ENCODE measurements at places on chromosomes 3 and 15. TPM values are rescaled to one million over a fixed set of nuclear protein-coding genes. Genes with fewer than 3 reads are reported as not detected.

MAP4 gene
- 129 TPM for total RNA-seq

SYNPR gene
- total RNA-seq, result not detected

TRH gene
- total RNA-seq, result not detected

SPINK8 gene
- not detected for total RNA-seq

B2M gene
- total RNA-seq, result 7,967 TPM

TNFAIP8L3 gene
- not detected for total RNA-seq

DNA sequence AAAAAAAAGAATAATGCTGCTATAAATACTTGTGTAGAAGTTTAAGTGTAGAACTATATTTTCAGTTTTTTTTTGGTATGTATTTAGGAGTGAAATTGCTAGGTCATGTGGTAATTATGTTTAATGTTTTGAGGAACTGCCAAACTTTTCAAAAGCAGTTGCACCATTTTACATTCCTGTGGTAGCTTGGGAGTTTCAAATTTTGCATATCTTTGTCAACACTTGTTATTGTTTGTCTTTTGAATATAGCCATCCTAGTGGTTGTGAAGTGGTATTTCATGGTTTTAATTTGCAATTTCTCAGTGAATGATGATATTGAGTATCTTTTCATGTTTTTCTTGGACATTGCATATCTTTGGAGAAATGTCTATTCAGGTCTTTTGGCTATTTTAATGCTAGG lies 30.4 kb downstream of the SKIL start:
- no peak overlapping the region for H3K4me3 ChIP-seq
- H3K27ac ChIP-seq, result no peak overlapping the region

DNA sequence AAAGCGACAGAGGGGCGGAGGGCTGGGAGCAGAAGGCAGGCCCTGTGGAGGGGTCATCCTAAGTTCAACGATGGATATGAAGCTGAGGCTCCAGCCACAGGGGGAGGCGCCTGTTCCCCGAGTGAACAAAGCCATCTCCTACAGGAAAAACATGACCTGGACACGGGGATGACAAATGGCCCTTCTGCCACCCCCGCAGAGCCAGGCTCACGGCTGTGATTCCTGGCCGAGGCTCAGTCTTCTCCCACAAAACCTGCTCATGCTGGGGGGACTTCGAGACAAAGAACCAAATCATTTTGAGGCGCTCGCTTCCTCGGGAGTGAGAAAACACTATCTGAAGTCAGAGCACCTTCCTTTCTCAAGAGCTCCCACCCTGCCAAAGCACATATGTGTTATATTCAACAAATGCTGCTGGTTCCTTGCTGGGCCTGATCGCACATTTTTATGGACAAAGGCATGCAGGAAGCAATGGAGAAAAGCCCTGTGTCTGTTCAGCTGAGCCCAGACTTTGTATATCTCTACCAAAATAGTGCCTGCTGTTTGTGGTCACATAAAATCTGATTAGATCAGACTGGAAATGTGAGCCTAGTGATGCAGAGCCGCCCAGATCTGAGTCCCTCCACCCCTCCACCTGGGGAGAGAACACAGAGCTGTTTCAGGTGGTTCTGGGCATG lies 5.6 kb downstream of the RBP1 start:
- H3K27ac ChIP-seq, result no peak overlapping the region
- H3K4me3 ChIP-seq, result no peak overlapping the region
- no peaks in the 10 kb centered on the region for H3K36me3 ChIP-seq

- H3K27ac ChIP-seq, result no peak overlapping the region
- H3K27me3 ChIP-seq, result peaks cover 15% of the 10 kb centered on the region
- no peaks in the 10 kb centered on the region for H3K4me1 ChIP-seq
Measured at GRCh38 chr3:12773710-12774086, 14.6 kb upstream of the TMEM40 start.

- peaks cover 9% of the 10 kb centered on the region for H3K4me1 ChIP-seq
- no peak overlapping the region for H3K27ac ChIP-seq
- DNase-seq, result no peak
- H3K27me3 ChIP-seq, result peaks cover 5% of the 10 kb centered on the region
- H3K36me3 ChIP-seq, result no peaks in the 10 kb centered on the region
Measured at GRCh38 chr3:122893282-122893681, 98.4 kb downstream of the SLC49A4 start.

DNA sequence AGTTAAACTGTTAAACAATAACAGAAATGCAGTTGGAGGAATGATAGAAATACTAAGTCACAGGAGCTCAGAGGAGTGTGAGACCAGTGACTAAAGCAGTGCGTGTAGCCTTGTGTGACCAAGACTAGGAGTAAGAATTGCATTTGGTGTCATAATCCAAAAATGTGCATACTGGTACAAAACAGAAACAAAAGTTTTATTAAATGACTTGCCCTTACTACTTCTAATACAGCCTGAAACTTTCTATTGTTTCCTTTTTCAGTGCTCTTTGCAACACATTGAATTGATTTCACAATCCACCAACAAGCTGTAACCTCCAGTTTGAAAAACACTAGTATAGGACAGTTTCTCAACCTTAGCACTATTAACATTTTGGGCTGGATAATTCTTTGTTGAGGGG lies 17.1 kb downstream of the SNX1 start:
- peak overlapping the region; percentile 62 for H3K27ac ChIP-seq
- H3K27me3 ChIP-seq, result no peaks in the 10 kb centered on the region
- peaks cover 23% of the 10 kb centered on the region for H3K36me3 ChIP-seq
- no peak for DNase-seq
- H3K4me3 ChIP-seq, result no peak overlapping the region
- peaks cover 34% of the 10 kb centered on the region for H3K4me1 ChIP-seq

DNA sequence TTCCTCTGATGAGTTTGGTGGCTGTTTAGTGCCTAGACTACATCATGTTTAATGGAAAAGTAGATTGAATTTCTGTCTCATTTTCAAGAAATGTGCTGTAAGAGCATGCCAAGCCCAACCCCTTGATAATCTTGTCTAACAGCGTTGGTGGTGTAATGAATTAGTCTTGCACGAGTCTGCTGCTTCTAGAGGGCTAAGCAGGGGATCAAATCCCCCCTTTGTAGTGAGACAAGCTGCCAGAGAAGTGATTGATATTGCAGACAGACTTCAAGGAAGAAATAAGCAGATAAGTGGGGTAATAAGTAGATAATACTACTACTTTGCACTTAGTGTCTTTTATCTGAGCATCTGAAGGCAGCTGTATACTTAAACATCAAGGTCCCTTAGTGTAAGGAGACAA lies 141.4 kb downstream of the TP63 start:
- H3K27me3 ChIP-seq, result no peaks in the 10 kb centered on the region
- no peak overlapping the region for H3K4me3 ChIP-seq
- DNase-seq, result no peak
- H3K4me1 ChIP-seq, result no peaks in the 10 kb centered on the region

GRCh38 chr3:63308072-63308471 lies 30.0 kb downstream of the SYNPR start:
- no peak for DNase-seq
- H3K4me1 ChIP-seq, result no peaks in the 10 kb centered on the region
- no peaks in the 10 kb centered on the region for H3K27me3 ChIP-seq
- H3K4me3 ChIP-seq, result no peak overlapping the region

DNA sequence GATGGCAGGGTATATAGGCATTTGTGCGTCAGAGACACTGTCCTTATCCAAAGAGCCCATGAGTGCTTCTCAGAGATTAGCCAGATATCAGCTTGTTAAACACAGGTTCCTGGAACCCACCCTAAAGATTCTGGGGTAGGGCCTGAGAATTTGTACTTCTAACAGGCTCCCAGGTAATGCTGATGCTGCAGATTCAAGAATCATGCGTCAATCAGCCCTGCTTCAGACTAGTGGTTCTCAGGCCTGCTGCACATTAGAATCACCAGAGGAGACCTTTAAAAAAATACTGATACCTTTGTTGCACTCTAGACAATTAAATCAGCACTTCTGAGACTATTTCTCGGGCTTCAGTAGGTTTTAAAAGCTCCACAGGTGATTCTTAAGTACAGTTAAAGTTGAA lies 369.5 kb downstream of the MFSD1 start:
- H3K4me3 ChIP-seq, result no peak overlapping the region
- H3K4me1 ChIP-seq, result no peaks in the 10 kb centered on the region
- H3K36me3 ChIP-seq, result no peaks in the 10 kb centered on the region

DNA sequence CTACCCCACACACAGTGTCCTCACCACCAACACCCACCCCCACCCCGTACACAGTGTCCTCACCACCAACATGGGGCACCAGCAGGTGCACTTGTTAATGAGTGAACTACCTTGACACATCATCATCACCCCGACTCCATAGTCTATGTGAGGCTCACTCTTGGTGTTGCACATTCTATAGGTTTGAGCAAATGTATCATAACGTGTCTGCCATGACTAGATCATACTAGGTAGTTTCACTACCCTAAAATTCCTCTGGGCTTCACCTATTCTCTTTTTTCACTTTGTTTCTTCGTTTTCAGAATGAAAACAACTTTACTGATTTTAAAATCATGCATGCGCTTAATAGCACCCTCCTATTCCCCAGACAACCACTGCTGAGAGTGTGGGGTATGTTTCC lies 102.6 kb upstream of the SLC6A6 start:
- peaks cover 29% of the 10 kb centered on the region for H3K27me3 ChIP-seq
- H3K4me1 ChIP-seq, result peaks cover 18% of the 10 kb centered on the region
- H3K27ac ChIP-seq, result peak overlapping the region; percentile 33
- H3K36me3 ChIP-seq, result no peaks in the 10 kb centered on the region
- no peak for DNase-seq

DNA sequence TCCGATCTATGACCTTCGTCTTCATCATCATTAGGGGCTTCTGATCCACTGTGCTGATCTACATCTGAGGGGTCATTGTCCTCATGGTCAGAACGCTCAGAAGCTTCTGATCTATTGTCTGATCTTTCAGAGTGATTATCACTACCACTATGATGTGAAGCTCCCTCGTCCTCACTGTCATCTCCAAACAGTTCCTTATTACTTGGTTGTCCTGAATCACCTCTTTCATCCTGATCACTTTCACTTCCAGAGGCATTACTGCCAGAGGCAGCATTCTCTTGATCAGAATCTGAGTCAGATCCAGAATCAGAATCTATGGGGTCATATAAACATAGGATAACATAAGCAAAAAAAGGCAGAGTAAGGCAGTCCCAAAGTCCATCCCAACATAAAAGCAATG lies 5.4 kb downstream of the LEO1 start:
- H3K4me1 ChIP-seq, result peaks cover 19% of the 10 kb centered on the region
- H3K27me3 ChIP-seq, result no peaks in the 10 kb centered on the region
- DNase-seq, result no peak

GRCh38 chr3:71564361-71564760 lies 19.2 kb downstream of the FOXP1 start:
- no peak overlapping the region for H3K27ac ChIP-seq
- H3K27me3 ChIP-seq, result no peaks in the 10 kb centered on the region
- no peak for DNase-seq
- H3K4me3 ChIP-seq, result no peak overlapping the region
- H3K4me1 ChIP-seq, result peaks cover 4% of the 10 kb centered on the region
- H3K36me3 ChIP-seq, result no peaks in the 10 kb centered on the region

DNA sequence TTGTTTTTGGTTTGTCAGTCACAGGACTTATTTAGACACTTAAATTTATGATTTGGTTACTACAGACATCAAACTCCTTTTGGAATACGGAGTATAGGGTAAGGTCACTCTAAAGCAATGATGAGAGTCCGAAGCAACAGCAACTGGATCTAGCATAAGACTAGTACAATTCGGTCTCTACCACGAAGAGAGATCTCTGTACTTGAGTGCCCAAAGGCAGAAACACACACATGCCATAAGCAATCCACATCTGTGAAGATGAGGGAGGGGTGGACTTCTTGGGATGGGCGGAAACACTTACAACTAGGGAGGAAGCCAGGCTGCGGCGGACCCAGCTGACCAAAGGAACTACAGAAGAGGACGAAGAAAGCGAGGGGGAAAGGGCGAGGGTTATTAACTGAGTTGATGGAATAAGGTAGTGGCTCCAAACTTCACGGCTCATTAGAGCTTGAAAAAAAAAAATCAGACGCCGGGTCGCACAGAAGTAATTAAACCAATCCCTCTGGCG lies 595 bp downstream of the DPH6 start:
- peak overlapping the region; percentile 99 for H3K4me3 ChIP-seq
- peaks cover 6% of the 10 kb centered on the region for H3K36me3 ChIP-seq
- H3K27me3 ChIP-seq, result no peaks in the 10 kb centered on the region

- H3K4me1 ChIP-seq, result no peaks in the 10 kb centered on the region
- no peaks in the 10 kb centered on the region for H3K27me3 ChIP-seq
- no peak overlapping the region for H3K4me3 ChIP-seq
Measured at GRCh38 chr3:17672506-17672905, 69.9 kb downstream of the TBC1D5 start.

DNA sequence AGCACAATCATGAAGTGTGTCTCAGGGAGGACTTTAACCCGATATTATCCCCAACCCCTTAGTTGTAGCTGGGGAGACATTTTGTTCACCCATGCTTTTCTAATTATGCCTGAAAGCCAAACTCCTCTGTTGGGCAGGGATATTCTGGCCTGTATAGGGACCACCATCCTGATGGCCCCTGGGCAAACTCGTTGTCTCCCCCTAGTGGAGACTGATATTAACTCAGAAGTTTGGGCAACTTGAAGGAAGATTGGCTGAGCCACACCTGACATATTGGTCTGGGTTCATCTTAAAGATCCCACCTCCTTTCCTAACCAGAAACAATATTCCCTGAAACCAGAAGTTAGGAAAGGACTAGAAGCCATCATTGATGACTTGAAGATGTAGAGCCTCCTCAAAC lies 42.3 kb downstream of the TM4SF18 start:
- no peaks in the 10 kb centered on the region for H3K36me3 ChIP-seq
- no peaks in the 10 kb centered on the region for H3K4me1 ChIP-seq
- H3K27me3 ChIP-seq, result no peaks in the 10 kb centered on the region
